Activated naive CD4-positive, alpha-beta T cell (primary cell): ENCODE measurements at places on chromosomes 16 and 17.

- DNase-seq: no peak
Measured at GRCh38 chr16:82874672-82875071, 247.9 kb downstream of the CDH13 start.

GRCh38 chr16:51982715-51983680 lies 563.9 kb downstream of the TOX3 start:
- DNase-seq: no peak

DNA sequence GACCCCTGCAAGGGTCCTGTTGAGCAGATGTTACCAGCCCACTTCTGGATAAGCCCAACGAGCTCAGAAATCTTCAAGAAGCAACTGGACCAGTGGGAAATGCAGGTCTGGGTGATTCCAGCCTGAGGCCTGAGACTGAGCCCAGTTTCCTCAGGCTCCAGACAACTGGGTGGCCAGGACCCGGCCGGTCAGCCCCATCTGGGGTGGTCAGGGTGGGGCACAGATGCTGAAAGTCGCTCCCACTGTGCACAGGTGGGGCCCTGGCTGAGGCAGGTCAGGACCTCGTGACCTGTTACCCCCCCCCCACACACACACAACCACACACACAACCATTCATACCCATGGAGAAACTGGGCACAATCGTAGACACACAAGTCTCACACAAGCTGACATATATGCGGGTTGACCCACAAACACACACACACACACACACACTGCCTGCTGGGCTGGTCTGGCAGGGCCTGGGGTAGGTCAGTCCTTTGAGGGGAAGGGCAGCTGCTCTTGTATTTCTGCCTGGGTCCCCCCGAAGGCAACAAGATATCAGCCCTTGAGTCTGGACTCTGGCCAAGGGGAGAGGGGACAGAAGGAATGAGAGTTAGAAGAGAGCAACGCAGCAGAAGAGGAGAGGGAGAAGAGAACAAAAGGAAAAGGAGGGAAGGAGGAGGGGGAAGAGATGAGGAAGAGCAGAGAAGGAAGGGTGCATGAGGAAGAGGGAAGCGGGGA lies 99.0 kb upstream of the CDH5 start:
- DNase-seq: no peak

DNA sequence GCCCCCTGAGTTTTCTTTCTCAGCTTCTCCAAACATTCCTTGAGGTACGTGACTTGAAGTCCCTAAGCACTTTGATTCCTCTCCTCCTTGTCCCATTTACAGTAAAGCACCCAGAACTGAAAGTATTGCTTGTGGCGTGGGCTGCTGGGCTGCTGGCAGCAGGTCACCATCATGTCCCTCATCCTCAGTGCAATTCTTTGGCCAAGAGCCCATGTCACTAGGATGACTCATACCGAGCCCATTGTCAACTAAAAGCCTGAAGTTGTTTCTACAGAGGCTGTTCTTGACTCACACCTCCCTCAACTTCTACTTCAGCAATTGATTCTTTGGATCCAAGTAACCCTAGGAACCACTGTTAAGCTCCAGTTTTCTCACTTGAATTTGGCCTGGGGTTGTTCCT lies 54.3 kb downstream of the KPNA2 start:
- DNase-seq: no peak

DNA sequence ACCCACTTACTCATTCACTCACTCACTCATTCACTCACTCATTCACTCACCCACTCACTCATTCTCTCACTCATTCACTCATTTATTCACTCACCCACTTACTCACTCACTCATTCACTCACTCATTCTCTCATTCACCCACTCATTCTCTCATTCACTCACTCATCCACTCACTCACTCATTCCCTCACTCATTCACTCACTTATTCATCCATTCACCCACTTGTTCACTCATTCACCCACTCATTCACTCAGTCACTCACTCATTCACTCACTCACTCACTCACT lies 7.6 kb upstream of the CPSF4L start:
- DNase-seq: no peak

- DNase-seq: no peak
Measured at GRCh38 chr17:27396941-27397340, 59.3 kb upstream of the KSR1 start.

GRCh38 chr16:77677129-77677528 lies 45.2 kb upstream of the NUDT7 start:
- DNase-seq: no peak

DNA sequence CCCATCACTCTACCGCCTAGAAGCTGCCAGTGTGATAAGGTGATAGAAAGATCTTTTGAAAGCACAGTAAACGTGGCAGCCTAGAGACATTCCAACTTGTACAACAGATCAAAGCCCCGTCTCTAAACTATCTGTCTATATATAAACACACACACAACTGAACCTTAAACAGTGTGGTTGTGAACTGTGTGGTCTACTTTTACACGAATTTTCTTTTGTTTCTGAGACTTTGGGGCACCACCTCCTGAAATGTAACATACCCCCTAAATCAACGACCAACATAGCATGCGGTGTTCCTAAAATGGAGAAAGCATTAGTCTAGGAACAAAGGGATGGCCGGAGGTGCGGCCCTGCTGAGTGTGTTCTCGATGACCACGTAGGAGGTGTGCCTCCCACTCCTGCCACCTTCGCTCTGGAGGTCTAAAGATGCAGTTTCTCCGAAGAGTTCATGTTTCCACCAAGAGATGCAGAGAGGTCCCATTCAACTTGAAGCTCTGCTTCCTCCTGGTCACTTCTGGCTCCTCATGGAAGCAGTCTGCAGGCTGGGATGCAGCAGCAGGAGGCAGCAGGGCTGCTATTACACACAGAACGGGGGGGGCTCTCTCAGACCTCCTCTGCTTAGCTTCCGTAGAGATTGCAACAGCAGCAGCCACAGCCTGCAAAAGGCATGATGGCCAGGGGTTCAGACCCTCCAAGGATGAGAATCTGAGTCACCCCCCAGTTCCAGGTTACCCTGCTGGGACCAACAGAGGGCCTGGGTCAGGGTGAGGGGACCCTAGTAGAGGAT lies 22.6 kb upstream of the USP10 start:
- no peak for DNase-seq

- no peak for DNase-seq
Measured at GRCh38 chr17:17723354-17724261, 42.4 kb downstream of the RAI1 start.

GRCh38 chr17:41547378-41547841 lies 19.3 kb upstream of the KRT19 start:
- DNase-seq: no peak

DNA sequence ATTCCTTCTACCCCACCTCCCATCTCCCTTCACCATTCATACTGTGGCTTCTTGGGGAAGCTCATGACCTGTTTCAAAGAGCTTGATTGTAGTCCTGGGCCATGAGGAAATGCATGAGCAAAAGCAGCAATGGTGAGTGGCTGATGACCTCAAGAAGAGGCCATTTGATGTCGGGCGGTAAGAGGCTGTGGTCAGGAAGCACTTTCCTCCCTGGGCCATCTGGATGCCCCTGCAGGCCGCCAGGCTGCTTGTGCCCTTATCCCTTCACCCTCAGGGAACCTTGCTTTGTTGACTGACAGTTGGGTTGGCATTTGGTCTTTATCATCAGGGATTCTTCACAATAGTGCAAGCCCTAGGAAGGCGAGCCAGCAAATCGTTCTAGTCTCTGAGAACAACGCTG lies 78.3 kb upstream of the TBX2 start:
- no peak for DNase-seq

DNA sequence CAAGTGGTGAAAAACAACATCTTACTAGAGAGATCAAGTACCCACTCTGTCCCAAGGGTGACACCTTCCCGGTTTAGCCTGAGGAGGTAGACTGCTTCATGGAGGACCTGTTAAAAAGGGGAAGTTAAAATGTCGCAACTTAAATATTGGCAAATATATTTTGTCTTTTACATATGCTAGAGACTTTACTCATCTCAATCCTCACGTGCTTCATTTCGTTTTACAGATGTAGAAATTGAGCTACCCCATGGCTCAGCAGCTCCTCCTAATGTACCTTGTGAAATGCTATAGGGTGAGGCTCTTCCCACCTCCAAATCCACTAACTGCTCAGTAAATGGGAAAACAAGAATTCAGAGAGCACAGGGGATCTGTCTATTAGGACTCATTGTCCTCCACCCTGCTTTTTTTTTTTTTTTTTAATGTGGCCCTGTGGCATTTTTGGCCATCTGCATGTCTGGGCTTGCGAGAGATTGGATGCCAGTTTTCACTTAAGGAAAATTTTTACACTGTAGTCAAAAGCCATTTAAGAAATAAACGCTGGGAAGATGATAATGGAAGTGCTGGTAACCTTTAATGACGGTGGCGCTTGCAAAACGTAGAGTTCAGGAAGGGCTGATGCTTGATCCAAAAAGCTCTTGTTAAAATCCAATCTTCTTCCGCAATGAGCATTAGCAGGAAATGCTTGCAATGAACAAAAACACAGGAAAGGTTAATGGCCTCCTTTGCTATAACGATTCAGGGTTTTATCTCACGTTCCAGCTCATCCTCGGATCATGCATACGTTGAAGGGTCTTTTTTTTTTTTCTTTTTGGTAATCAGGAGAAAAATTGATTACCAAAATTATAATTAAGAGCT lies 39.8 kb downstream of the HSBP1 start:
- no peak for DNase-seq

DNA sequence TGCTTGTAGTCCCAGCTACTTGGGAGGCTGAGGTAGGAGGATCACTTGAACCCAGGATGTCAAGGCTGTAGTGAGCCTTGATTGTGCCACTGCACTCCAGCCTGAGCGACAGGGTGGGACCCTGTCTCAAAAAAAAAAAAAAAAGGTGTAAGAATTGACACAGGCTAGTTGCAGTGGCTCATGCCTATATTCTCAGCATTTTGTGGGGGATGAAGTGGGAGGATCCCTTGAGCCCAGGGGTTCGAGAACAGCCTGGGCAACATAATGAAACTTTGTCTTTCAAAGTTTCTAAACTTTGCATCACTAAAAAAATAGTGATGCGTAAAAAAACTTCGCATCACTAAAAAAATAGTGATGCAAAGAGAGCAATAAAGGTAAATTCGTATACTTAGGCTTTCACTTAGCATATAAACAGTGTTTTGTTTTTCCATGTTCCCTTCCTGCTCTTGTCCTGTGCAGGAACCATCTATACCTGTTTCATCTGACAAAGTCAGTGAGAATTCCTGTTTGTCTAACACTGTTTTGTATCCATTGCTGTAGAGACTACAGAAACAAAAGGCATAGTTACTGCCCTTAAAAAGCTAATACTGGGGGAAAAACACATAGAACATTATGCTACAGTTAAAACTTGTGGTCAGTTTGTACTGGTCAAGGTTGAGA lies 32.1 kb downstream of the CTCF start:
- DNase-seq: no peak

DNA sequence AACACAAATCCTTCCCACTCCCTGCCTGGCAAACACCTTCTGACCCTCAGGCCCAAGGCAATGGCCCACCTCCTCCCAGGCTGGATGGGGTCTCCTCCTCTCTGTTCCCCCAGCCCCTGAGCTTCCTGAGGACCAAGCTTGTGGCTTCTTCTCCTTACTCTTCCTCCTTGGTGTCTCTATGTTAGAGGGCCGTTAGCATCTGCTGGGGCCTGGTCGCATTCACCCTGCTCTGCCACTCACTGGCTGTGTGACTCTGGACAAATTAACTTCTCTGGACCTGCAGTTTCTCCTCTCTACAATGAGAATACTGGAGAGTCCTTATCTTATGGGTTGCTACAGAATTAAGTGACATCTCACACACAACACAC lies 725 bp upstream of the MT2A start:
- DNase-seq: no peak

DNA sequence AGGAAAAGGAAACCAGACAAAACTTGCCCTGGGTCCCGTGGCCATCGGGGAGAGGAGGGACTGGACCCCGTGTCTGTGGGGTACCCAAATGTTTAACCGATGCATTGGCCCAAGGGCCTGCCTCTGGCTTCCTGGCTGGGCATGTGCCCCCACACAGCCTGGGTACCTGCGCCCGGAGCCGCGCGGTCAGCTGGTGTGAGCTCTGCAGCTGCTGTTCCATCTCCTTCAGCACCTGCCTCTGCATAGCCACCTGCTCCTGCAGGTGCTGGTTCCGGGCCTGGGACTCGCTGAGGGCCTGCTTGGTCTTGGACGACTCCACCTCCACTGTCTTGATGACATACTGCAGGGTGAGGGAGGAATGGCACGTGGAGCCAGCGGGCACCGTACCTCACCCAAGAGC lies 31.9 kb downstream of the KIFC3 start:
- DNase-seq: no peak

DNA sequence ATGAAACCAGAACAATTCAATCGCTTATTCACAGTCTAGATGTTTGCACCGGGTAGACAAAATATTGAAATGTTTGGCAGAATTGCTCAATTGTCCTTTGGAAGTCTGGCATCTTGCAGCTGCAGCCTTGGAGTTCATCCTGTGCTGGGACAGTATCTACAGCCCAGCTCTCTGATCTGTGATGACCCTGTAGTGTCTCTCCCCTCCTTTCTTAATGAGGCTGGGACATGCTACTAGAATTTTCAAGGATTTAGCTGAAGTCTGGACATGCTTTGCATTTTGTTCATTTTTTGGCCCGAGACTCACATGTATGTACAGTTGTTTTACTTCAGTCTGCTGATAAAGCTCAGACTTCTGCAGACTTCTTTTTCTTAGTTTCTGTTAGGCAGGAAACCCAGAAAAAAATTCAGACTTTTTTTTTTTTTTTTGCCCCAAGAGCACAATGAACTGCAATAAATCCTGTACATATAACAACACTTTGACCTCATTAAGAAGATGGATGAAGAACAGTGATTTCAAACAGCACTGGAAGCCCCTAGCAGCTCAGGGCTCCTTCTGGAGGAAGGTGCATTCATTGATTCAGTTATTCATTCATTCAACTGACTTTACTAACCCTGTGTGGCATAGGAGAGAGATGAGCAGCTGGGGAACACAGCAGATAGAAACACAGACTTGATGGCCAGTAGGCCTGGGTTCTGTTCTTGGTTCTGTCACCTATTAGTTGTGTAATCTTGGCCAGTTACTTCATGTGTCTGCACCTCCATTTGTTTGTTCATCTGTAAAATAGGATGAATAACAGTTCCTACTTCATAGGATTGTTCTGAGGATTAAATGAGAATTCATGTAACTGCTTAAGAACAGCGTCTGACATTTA lies 210.0 kb downstream of the MAP2K4 start:
- no peak for DNase-seq

DNA sequence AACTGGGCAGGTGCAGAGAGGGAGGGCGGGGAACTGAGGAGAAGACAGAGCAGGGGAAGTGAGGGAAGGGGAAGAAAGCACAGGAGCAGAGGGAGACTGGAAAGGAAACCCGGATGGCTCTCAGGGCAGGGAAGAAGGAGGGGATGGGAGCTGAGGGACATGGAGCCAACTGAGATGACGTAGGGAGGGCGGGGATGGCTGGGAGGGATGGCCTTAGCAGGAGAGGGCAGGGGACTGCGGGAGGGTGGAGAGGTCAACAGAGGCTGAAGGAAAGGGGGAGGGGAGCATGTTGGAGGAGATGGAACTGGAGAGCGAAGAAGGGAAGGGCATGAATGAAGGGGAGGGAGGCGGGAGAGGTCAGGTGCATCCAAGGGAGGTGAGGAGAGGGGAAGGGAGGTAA lies 81.9 kb downstream of the KCNJ12 start:
- DNase-seq: no peak

DNA sequence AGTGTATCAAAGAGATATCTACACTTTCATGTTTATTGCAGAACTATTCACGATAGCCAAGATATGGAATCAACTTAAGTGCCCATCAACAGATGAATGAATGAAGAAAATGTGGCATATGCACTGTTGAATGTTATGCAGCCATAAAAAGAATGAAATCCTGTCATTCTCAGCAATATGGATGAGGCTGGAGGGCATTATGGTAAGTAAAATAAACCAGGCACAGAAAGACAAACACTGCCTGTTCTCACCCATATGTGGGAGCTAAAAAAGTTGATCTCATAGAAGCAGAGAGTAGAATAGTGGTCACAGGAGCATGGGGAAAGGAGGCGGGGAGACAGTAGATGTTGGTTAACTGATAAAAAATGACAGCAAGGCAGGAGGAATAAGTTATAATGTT lies 561.8 kb downstream of the TOX3 start:
- no peak for DNase-seq
